Thymus (tissue), 14 donors: ENCODE measurements at places on chromosomes 1 and 21. TPM values are rescaled to one million over a fixed set of nuclear protein-coding genes. Genes with fewer than 3 reads are reported as not detected.
A peak's percentile ranks its signal among the peaks of the same experiment; 100 is the strongest.

The DNAJB4 gene
- 17.8 TPM for total RNA-seq

The CYP4Z1 gene
- total RNA-seq: 0.42 TPM

- DNase-seq: peak; percentile 72
- H3K36me3 ChIP-seq: no peaks in the 10 kb centered on the region
- H3K4me1 ChIP-seq: peaks cover 42% of the 10 kb centered on the region
- H3K27ac ChIP-seq: peak overlapping the region; percentile 75
- H3K4me3 ChIP-seq: no peak overlapping the region
Observed at GRCh38 chr1:21292984-21293536, 2.8 kb upstream of the ECE1 start.

DNA sequence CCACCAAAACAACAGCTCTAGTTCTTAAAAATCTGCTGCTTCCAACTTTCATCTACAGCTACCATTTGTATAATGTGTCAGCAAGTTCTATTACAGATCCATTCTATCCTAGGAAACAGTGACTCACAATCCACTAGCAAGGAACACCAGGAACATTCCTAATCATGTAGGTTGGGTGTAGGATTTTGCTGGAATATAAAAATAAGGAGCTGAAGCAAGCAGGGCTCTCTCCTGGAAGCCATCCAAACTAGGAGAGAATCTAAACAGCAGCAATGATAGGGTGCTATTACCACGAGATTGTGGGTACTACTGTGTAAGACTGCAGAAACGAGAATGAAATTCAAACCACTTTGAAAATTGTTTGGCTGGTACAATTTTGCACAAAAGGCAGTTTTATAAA lies 135.0 kb downstream of the PTPN14 start:
- no peaks in the 10 kb centered on the region for H3K4me1 ChIP-seq
- H3K4me3 ChIP-seq: no peak overlapping the region
- no peaks in the 10 kb centered on the region for H3K27me3 ChIP-seq
- no peak for DNase-seq
- no peaks in the 10 kb centered on the region for H3K36me3 ChIP-seq

The NECTIN4 gene
- total RNA-seq: 0.66 TPM

DNA sequence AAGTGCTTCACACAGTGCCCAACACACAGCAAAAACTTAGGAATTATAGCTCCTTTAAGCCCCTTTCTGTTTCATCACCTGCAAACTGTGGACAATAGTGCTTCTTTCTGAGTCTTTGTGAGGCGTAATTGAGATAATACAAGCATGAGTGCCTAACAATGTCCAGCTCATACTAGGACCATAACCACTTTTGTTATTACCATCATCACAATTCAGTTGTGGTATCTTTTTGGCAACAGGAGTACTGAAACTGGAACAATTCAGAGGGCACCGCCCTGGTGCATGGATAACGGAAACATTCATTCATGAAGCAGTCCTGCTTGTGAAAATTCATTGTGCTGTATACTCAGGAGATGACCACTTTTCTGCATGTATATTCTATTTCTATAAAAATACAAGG lies 18.2 kb downstream of the DNAJC11 start:
- no peak for DNase-seq
- no peaks in the 10 kb centered on the region for H3K4me1 ChIP-seq
- no peaks in the 10 kb centered on the region for H3K27me3 ChIP-seq
- no peak overlapping the region for H3K27ac ChIP-seq

The FMN2 gene
- 0.24 TPM for total RNA-seq

- no peaks in the 10 kb centered on the region for H3K36me3 ChIP-seq
- H3K27me3 ChIP-seq: no peaks in the 10 kb centered on the region
- DNase-seq: no peak
- H3K4me1 ChIP-seq: no peaks in the 10 kb centered on the region
Observed at GRCh38 chr1:230058626-230059025, 8.4 kb upstream of the GALNT2 start.

The CELA3B gene
- 0.09 TPM for total RNA-seq

DNA sequence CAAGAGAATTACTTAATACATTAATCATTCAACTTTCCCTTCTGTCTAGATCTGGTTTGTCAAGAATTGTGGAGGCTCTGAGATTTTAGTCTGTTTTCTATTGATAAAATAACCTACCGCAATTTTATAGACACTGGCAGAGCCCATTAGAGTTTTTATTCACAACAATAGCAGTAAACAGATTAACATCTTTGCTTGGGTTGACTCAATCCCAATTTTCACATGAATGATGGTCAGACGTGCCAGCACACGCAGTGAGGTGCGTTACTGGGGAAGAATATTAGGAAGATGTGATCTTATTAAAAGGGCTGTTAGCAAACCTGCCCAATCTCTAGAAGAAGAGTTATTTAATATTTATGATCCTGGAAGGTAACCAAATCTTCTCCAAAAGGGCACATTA lies 736.6 kb downstream of the MRPL39 start:
- no peak overlapping the region for H3K27ac ChIP-seq
- H3K4me3 ChIP-seq: no peak overlapping the region
- no peaks in the 10 kb centered on the region for H3K27me3 ChIP-seq
- no peaks in the 10 kb centered on the region for H3K36me3 ChIP-seq
- DNase-seq: no peak

DNA sequence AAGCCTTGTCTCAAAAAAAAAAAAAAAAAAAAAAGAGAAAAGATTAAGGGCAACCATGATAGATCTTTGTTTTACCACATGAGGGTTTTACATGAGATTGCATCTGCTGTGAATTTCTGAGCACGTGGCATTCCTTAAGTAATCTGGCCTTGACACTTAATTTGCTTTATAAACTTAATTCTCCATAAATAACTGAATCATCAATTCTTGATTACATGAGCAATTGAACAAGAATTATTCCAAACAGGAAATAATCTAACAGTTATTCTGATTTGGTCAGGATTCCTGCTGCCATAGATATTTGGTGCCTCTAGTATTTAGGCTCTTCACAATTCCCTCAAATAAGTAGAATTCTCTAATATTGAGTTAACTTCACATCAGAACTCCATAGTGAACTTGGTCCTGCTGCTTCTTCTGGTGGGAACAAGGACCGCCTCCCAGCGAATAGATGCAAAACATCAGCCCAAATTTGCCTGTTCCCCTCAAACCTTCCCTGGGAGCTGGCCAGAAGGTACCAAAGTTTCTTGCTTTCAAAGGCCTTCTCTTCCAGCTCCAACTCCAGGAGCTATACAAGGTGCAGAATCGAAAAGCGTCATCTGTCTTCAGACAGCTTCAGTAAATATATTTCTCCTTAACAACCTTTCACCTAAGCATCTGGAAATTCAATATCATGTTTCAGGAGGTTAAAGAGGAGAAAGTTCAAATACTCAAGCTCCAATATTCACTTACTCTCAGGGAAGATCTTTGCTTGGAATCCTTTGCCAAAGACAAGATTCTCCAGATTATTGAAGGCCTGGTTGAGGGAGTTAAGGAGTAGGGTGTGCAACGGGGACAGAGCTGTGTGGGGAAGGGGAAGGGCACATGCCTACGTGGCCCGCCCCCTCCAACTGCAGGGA lies 1.0 kb downstream of the KRTCAP2 start:
- peak overlapping the region; percentile 78 for H3K4me3 ChIP-seq
- peaks cover 8% of the 10 kb centered on the region for H3K27me3 ChIP-seq
- peaks cover 55% of the 10 kb centered on the region for H3K4me1 ChIP-seq
- DNase-seq: no peak
- H3K36me3 ChIP-seq: peaks cover 24% of the 10 kb centered on the region
- peak overlapping the region; percentile 90 for H3K27ac ChIP-seq

DNA sequence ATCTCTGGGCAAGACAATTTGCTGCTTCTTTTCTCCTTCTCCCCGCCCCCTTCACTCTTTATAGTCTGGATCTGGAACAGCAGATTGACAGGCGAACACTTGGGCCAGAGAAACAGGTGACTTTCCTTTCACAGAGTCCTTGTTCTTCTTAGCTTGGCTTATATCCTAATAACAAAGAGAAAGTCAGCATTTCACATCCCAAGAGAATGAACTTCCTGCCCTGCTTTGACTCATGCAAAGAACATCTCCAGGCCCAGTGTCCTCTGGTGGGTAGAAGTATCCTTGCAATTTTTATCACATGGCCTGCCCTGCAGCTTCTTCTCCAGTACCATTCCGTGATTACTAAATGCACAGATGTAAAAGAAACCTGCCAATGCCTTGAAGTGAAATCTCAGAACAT lies 764.4 kb downstream of the ADGRL2 start:
- no peaks in the 10 kb centered on the region for H3K36me3 ChIP-seq
- no peaks in the 10 kb centered on the region for H3K27me3 ChIP-seq
- H3K4me1 ChIP-seq: no peaks in the 10 kb centered on the region
- DNase-seq: no peak
- H3K4me3 ChIP-seq: no peak overlapping the region
- H3K27ac ChIP-seq: no peak overlapping the region

GRCh38 chr1:20115479-20115878 lies 3.9 kb downstream of the PLA2G2D start:
- no peaks in the 10 kb centered on the region for H3K36me3 ChIP-seq
- H3K27me3 ChIP-seq: no peaks in the 10 kb centered on the region
- no peak overlapping the region for H3K27ac ChIP-seq
- H3K4me3 ChIP-seq: no peak overlapping the region

DNA sequence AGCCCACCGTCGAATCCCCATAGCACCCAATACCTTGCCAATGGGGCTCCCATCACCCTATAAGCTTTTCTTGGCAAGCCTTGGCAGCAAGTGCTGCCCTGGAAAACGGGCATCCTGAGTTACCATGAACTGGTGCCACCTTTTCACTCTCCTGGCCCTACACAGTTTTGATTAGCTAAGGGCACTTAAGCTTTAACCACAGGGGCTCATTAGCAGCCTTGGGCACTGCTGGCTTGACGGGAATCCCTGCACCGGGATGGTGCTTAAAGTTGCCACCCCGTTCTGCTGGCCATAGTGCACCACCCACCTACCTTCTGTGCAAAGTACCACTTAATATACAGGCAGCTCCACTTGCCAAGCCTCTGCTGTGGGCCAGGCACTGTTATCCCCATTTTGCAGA lies 13.7 kb downstream of the PARS2 start:
- no peak for DNase-seq
- no peaks in the 10 kb centered on the region for H3K36me3 ChIP-seq
- H3K27me3 ChIP-seq: no peaks in the 10 kb centered on the region
- H3K4me3 ChIP-seq: no peak overlapping the region
- H3K4me1 ChIP-seq: no peaks in the 10 kb centered on the region
- no peak overlapping the region for H3K27ac ChIP-seq

GRCh38 chr21:34797921-34798535 lies 129.2 kb downstream of the CLIC6 start:
- no peak overlapping the region for H3K4me3 ChIP-seq
- no peak for DNase-seq
- H3K27ac ChIP-seq: no peak overlapping the region

- peaks cover 3% of the 10 kb centered on the region for H3K4me1 ChIP-seq
- peak overlapping the region; percentile 68 for H3K27ac ChIP-seq
- no peak overlapping the region for H3K4me3 ChIP-seq
- peak; percentile 61 for DNase-seq
- H3K36me3 ChIP-seq: no peaks in the 10 kb centered on the region
Observed at GRCh38 chr21:35801391-35801790, 258.9 kb downstream of the SETD4 start.

- no peaks in the 10 kb centered on the region for H3K36me3 ChIP-seq
- H3K27me3 ChIP-seq: no peaks in the 10 kb centered on the region
Observed at GRCh38 chr1:202843081-202843480, 32.3 kb downstream of the PCAT6 start.

DNA sequence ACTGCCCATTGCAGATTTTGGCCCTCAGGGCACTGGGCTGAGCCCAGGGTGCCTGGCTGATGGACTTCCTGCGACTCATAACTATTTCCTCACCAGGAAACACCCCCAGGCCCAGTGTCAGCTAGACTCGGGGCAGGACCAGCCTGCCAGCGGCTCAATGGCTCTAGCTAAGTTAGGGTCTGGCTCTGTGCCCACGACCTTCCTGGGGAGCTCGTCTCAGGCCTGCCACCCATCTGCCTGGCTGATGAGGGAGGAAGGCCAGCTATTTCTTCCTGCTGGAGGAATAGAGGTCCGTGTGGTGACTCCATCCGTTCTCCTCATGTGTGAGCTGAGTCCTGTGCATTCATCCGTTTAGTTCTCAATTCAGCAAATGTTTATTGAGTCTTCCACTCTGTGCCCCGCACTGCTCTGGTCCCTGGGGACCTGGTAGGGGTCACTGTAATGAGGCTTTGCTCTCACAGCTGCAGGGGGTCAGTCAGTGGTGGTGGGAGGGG lies 44.5 kb downstream of the KIRREL1 start:
- H3K4me3 ChIP-seq: no peak overlapping the region
- H3K27me3 ChIP-seq: no peaks in the 10 kb centered on the region
- DNase-seq: no peak
- H3K36me3 ChIP-seq: no peaks in the 10 kb centered on the region
- H3K4me1 ChIP-seq: no peaks in the 10 kb centered on the region

GRCh38 chr1:160973491-160973890 lies 18.9 kb upstream of the ITLN2 start:
- H3K4me3 ChIP-seq: no peak overlapping the region
- no peak overlapping the region for H3K27ac ChIP-seq
- no peak for DNase-seq
- no peaks in the 10 kb centered on the region for H3K27me3 ChIP-seq

DNA sequence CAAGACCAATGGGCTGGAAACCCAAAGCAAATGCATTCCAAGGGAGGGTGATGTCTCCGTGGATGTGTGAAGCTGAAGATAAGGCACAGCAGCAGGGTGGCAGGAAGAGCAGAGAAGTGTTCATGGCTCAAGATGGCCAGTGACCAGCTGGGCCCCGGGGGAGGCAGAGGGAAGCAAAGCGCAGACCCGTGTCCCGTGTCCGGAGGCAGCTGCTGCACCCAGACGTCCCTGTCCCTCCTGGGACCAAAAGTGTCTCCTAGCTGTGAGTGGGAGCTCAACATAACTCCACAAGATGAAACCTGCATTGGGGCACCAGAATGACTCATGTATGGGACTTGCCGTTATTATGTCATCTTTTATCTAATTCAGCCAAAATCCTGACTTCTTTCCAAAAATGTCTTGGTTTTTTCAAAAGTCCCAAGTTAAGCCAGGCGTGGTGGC lies 118.2 kb downstream of the RIPK4 start:
- no peaks in the 10 kb centered on the region for H3K27me3 ChIP-seq
- peak overlapping the region; percentile 5 for H3K27ac ChIP-seq
- no peaks in the 10 kb centered on the region for H3K36me3 ChIP-seq
- H3K4me1 ChIP-seq: no peaks in the 10 kb centered on the region

DNA sequence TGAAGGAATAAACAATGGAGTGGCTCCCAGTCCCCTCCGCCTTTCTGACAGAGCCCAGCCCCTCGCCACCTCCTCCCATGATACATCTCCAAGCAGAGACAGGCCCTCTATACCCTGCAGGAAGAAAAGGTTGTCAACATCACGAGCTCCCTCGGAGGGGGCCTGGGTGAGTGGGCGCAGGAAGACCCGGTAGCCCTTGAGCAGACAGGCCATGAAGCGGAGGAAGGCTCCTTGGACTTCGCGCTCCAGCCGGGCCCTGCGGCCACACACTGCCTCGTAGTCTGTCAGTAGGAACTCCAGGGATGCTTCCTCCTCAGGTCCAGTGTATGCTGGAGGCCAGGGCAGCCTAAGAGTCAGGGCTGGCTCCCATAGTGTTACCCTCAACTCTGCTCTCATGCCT lies 7.0 kb downstream of the DENND4B start:
- no peaks in the 10 kb centered on the region for H3K27me3 ChIP-seq
- H3K4me3 ChIP-seq: no peak overlapping the region
- peaks cover 8% of the 10 kb centered on the region for H3K4me1 ChIP-seq
- H3K27ac ChIP-seq: no peak overlapping the region
- peaks cover 73% of the 10 kb centered on the region for H3K36me3 ChIP-seq

The PRRX1 gene
- total RNA-seq: 17.1 TPM

The PTPN14 gene
- total RNA-seq: 1.3 TPM

- no peaks in the 10 kb centered on the region for H3K27me3 ChIP-seq
- H3K36me3 ChIP-seq: no peaks in the 10 kb centered on the region
- H3K27ac ChIP-seq: no peak overlapping the region
- no peak overlapping the region for H3K4me3 ChIP-seq
- DNase-seq: no peak
- no peaks in the 10 kb centered on the region for H3K4me1 ChIP-seq
Observed at GRCh38 chr21:22679207-22679606, 1681.0 kb downstream of the NCAM2 start.
